ENCODE measurements at places on chromosomes 11 and 22. TPM values are rescaled to one million over a fixed set of nuclear protein-coding genes. Genes with fewer than 3 reads are reported as not detected.

The MCHR1 gene
- total RNA-seq, result not detected

The NNMT gene
- total RNA-seq, result not detected

DNA sequence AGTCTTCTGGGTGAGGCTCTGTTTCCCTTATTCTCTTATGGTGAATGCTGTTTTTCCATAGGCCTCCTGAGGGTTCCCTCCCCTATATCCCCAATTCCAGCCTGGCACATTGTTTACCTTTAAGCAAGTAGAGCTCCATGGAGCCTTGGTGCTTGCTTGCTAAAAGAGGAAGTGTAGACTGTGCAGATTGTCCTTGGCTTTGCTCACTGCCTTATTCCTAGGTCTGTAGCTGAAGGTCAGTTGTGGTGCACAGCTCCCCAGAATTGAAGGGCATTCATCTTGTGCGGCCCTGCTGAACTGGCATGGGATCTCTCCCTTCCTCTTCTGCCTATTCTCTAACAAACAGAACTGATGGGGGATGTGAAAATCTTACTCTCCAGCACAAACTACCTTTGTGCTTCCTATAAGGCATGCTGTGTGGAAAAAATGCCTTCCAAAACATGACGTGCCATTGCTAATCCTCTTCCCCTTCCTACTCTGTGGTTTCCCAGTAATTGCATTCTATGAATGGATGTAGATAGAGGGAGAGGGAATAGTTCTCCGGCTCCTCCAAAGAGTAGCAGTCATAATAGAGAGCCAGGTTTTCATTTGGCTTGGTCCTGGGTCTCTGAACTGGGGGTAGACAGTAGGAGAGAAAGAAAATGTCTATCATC lies 34.2 kb upstream of the PLET1 start:
- no peak for DNase-seq
- peaks cover 4% of the 10 kb centered on the region for H3K27me3 ChIP-seq
- H3K4me1 ChIP-seq, result peaks cover 57% of the 10 kb centered on the region
- no peak overlapping the region for H3K4me3 ChIP-seq

GRCh38 chr22:42189761-42190160 lies 59.2 kb upstream of the CYP2D6 start:
- peaks cover 46% of the 10 kb centered on the region for H3K4me1 ChIP-seq
- peaks cover 10% of the 10 kb centered on the region for H3K36me3 ChIP-seq
- H3K27ac ChIP-seq, result no peak overlapping the region
- no peak overlapping the region for H3K4me3 ChIP-seq
- no peak for DNase-seq
- no peaks in the 10 kb centered on the region for H3K27me3 ChIP-seq

DNA sequence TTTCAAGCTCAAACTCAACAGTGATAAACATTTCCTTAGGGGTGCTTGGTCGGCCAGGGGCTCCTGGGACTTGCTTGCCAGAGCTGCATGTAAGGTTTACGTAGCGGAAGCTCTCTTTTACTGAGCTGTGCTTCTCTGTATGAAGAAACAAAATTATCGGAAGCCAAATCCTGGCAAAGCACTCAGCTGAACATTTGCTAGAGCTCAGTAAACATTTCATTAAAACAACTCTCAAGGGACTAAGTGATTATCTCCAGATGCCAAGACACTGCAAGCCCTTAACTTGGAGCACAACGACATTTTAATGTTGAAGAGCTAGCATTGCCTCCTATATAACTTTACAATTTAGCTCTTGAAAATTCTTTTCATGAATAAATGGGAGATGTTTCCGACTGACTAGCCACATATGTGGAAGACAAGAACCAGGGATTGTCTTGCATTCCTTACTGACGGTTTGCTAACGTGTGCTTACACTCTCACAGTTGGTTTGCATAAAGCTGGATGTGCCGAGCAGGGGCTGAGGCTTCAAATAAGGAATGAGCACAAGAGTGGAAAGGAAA lies 43.4 kb downstream of the SCUBE2 start:
- no peak overlapping the region for H3K27ac ChIP-seq
- no peak overlapping the region for H3K4me3 ChIP-seq
- no peaks in the 10 kb centered on the region for H3K4me1 ChIP-seq

DNA sequence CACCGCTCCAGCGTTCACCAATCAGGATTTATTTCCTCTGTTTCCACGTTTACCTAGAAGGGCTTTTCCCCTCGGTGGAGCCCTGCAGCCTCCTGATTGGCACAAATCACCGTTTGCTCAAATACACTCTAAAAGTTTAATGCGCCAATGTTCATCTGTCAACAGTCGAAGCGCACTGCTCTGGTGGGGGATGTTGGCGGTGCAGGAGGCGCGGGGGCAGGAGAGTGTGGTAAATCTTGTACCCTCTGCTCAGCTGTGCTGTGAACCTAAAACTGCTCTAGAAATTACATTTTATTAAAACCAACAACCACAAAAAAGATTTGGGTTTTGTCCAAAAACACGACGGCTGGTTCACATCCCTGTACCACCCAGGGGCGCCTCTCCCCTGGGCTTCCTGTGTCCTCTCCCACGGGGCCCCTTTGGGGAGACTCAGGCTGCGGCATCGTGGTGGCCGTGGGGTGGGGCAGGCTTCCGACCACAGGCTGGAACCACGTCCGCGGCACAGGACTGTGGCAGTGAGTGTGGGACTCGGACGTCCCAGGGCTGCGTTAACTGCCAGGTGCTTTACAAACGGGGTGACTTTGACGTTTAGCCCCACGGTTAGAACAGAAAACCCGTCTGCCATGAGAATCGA lies 13.5 kb downstream of the TTLL8 start:
- H3K4me1 ChIP-seq, result peaks cover 2% of the 10 kb centered on the region
- H3K27ac ChIP-seq, result no peak overlapping the region
- H3K27me3 ChIP-seq, result peaks cover 22% of the 10 kb centered on the region
- no peak for DNase-seq
- H3K4me3 ChIP-seq, result no peak overlapping the region

DNA sequence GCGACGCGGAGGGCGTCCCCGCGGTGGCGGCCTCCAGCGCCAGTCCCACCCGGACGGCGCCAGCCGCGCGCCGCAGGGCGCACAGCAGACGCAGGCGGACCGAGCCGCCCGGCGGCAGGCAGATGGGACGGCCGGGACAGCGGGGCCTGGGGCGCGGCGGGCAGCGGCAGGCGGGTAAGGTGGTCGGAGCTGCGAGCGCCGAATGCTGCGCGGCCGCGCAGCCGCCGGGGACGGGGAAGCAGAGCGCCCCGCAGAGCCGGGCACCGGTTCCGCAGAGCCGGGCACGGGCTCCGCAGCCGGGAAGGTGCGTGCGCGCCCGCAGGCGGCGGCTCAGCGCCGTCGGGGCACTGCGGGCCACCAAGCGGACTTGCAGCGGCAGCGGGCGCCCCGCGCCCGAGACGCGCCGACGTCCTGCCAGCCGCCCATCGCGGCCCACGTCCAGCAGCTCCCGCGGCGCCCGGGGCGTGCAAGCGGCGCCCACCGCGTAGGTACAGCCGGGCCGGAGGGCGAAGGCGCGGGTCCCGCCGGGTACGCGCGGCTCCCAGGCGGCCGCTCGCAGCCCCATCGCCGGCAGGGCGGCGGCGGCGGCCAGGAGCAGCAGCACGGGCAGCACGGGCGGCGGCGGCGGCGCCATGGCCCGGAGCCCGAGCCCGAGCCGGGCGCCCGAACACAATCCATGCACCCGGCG lies 739 bp downstream of the CELSR1 start:
- H3K4me3 ChIP-seq, result no peak overlapping the region
- no peak overlapping the region for H3K27ac ChIP-seq

DNA sequence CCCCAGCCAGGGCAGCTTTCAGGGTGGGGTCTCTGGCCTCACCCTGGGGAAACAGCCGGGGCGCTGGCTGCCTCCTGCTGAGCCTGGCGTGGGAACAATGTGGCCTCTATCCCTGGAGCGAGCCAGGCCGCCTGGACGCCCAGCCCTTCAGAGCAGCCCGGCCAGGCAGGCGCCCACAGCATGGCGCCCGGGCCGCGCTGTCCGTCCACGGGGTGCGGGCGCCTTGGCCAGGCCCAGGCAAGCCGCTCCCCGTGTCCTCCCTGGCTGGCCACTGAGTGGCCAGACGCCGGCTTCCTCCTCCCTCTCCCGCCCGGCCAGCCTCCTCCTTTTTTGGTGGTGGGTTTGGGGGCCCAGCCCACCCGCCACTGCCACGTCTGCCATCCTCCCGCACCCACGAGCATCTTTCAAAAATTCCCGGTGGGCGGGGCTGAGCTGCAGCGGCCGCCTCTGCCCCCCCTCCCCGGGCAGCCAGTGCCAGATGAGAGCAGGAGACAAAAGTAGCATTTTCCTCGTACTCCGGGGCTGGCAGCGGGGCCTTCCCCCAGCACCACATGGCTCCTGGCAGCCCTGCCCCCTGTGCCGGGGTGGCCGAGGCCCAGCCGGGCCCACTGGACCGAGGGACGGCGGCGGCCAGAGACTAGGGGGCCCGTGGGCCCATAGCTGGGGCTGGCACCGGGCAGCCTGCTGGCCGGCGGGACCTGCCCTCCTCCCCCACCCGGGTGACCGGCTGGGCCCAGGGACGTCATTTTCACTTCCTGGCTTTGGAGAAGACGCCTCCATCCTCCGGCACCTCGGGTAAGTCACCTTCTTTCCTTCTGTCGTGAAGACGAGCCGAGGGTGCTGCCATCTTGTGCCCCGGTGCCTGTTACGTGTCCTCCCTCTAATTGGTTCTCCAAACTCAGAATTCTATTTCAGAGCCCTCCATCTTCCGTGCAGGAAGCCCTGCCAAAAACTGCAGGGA lies 70.2 kb upstream of the PPARA start:
- no peak overlapping the region for H3K27ac ChIP-seq
- peaks cover 8% of the 10 kb centered on the region for H3K36me3 ChIP-seq
- peaks cover 26% of the 10 kb centered on the region for H3K4me1 ChIP-seq
- H3K4me3 ChIP-seq, result no peak overlapping the region
- DNase-seq, result no peak
- H3K27me3 ChIP-seq, result no peaks in the 10 kb centered on the region

Data from activated CD4-positive, alpha-beta T cell treated with anti-CD3 and anti-CD28 coated beads, Interleukin-2, amount 10 ng/mL, durations not matched to agents 7 days and 5 days (primary cell).